K562 (cell line): ENCODE measurements at places on chromosomes 1 and 21. TPM values are rescaled to one million over a fixed set of nuclear protein-coding genes. Genes with fewer than 3 reads are reported as not detected.

Gene IVL
- total RNA-seq = not detected in 2 replicates

DNA sequence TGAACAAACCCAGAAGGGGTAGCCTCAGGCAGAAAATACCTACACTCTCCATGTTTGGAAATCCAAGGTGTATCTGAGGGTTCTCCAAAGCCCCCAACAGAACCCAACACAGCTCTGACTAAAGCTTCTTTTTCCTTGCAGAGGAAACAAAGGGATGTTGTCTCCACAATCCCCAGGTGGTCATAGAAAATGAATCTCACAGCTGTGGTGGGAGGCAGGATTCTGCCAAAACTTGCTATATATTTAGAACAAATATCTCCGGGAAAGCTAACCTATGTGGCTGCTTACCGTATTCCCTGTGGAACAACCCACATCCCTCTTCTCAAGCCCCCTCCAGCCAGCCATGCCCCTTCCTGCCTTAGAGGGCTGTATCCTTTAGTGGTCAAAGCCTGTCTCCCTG, 406.1 kb downstream of the PRDM2 start:
- no peaks in the 10 kb centered on the region for H3K4me1 ChIP-seq
- H3K27ac ChIP-seq = no peak overlapping the region
- no peak for DNase-seq

Gene DIRAS3
- total RNA-seq = 31.6 and 37.0 TPM in 2 replicates

DNA sequence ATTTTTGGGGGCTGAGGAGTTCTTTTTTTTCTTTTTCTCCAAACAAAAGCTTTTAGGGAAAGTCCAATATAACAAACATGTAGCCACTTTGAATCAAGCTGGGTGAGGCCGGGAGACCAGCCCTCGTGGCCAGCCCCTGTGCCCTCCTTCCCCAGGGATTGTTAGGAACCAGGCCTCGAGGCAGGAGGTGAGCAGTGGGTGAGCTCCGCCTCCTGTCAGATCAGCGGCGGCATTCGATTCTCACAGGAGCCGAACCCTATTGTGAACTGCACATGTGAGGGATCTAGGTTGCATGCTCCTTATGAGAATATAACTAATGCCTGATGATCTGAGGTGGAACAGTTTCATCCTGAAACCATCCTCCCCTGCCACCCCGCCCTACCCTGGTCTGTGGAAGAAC, 41.8 kb upstream of the TTC22 start:
- H3K27me3 ChIP-seq = 0 out of 3 replicates have a peak, but pooled peaks cover 2% of the 10 kb centered on the region
- H3K36me3 ChIP-seq = peaks cover 3% of the 10 kb centered on the region; the same call in 2 of the 3 replicates
- H3K4me3 ChIP-seq = no peak overlapping the region
- no peak overlapping the region for H3K27ac ChIP-seq

DNA sequence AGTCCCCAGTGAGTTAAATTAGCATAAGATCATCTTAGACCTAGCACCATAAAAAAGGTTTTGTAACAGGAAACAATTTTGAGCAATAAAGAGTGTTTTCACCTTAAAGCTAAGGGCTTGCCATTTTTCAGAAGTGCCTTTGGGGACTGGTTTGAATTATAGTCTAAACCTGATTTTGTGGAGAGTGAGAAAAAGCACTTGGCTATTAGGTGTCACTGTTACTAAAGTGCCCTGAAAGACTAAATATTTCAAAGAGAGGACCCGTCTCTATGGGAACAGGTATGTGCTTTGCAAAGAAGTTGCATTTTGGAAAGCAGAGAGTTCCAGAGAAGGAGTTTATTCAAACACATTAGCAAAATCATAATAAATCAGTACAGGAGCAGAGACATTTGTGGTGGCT, 9.1 kb downstream of the NTNG1 start:
- H3K36me3 ChIP-seq = no peaks in the 10 kb centered on the region
- H3K27ac ChIP-seq = no peak overlapping the region
- no peak for DNase-seq

Gene SARS1
- 232 and 246 TPM in 2 replicates for total RNA-seq

Gene SLAMF8
- total RNA-seq = not detected in 2 replicates

GRCh38 chr1:86015375-86015774, 141.2 kb downstream of the COL24A1 start:
- H3K4me1 ChIP-seq = no peaks in the 10 kb centered on the region
- no peak overlapping the region for H3K4me3 ChIP-seq
- H3K27ac ChIP-seq = no peak overlapping the region
- H3K27me3 ChIP-seq = no peaks in the 10 kb centered on the region

Gene SON
- total RNA-seq = 242 and 259 TPM in 2 replicates

- DNase-seq = no peak
- H3K4me3 ChIP-seq = no peak overlapping the region
- no peaks in the 10 kb centered on the region for H3K4me1 ChIP-seq
Measured at GRCh38 chr21:39529026-39529425, 77.3 kb downstream of the SH3BGR start.

- H3K27ac ChIP-seq = no peak overlapping the region
- peaks cover 2% of the 10 kb centered on the region for H3K27me3 ChIP-seq
- no peaks in the 10 kb centered on the region for H3K36me3 ChIP-seq
- no peak for DNase-seq
Measured at GRCh38 chr1:25082216-25082899, 149.9 kb downstream of the SYF2 start.

GRCh38 chr1:24998563-24999245, 68.6 kb upstream of the RUNX3 start:
- DNase-seq = no peak
- no peak overlapping the region for H3K27ac ChIP-seq
- H3K27me3 ChIP-seq = peaks cover 56% of the 10 kb centered on the region
- no peaks in the 10 kb centered on the region for H3K36me3 ChIP-seq
- no peaks in the 10 kb centered on the region for H3K4me1 ChIP-seq

DNA sequence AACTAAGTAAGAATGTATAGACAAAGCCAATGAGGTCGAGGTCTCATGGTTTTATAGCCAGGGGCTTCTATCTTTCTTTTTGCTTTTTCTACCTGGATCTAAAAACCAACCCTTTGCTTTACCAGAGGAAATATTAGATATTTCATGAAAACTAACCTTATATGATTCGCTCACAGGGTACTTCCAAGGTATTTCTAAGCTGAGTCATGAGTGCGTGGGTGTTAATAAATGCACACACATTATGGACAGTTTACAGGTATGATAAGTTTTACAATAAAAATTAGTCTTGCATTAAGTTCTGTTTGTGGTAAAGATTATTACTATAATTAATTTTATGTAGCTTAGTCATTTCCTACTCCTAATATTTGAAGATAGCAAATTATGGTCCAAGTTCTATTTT, 217.2 kb downstream of the CHRM3 start:
- H3K4me1 ChIP-seq = no peaks in the 10 kb centered on the region
- H3K27me3 ChIP-seq = no peaks in the 10 kb centered on the region
- no peak overlapping the region for H3K4me3 ChIP-seq
- no peaks in the 10 kb centered on the region for H3K36me3 ChIP-seq
- H3K27ac ChIP-seq = no peak overlapping the region

GRCh38 chr21:17819114-17819876, at the start of gene C21orf91:
C21orf91 (minus strand) TSS chr21:17819356; CDS start chr21:17818318, 1,038 bp downstream.
- DNase-seq = peak; percentile 89
- H3K27ac ChIP-seq = peak within 1 kb of the TSS; percentile 98
- peaks cover 9% of the 10 kb centered on the region; the same call in 1 of the 2 replicates for H3K4me1 ChIP-seq
- H3K36me3 ChIP-seq = peaks cover 23% of the 10 kb centered on the region; the same call in 2 of the 3 replicates
- H3K4me3 ChIP-seq = peak within 1 kb of the TSS; percentile 91
- no peaks in the 10 kb centered on the region for H3K27me3 ChIP-seq

DNA sequence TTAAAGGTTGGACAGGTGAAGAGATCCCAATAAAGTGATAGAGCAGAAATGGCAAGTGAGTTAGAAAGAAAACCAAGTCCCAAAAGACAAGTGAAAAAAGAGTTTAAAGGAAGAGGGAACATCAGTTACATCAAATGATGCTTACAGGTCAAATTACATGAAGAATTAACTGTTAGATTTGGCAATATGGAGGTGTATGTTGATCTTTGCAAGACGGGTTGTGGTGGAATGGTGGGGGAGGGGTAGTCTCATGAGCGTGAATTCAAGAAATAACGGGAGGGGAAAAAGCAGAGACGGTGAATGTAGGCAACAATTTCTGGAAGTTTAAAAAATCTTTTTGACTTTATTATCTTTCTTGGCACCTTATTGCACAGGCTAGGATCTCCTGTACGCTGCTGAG, 76.6 kb downstream of the NTPCR start:
- no peaks in the 10 kb centered on the region for H3K36me3 ChIP-seq
- DNase-seq = no peak
- no peak overlapping the region for H3K4me3 ChIP-seq
- H3K27ac ChIP-seq = no peak overlapping the region

DNA sequence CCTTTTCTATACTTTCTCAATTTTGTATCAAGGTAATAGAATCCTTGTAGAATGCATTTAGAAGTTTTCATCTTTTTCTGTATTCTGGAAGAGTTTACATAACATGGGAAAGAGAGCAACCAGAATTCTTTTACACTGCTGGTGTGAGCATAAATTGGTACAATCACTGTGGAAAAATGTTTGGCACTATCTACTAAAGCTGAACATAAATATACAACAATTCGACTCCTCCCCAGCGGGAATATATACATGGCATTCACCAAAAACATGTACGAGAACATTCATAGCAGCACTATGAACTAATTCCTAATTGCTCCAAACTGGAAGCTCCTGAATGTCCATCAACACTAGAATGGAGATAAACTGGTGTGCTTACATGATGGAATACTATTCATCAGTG, 1.8 kb upstream of the ACBD6 start:
- no peak overlapping the region for H3K27ac ChIP-seq
- no peak overlapping the region for H3K4me3 ChIP-seq
- H3K4me1 ChIP-seq = peaks cover 22% of the 10 kb centered on the region
- DNase-seq = no peak

- H3K4me1 ChIP-seq = no peaks in the 10 kb centered on the region
- H3K36me3 ChIP-seq = no peaks in the 10 kb centered on the region
Measured at GRCh38 chr1:192589813-192590212, 14.2 kb downstream of the RGS1 start.

GRCh38 chr1:5493851-5494311, 498.3 kb downstream of the NPHP4 start:
- DNase-seq = no peak
- H3K27me3 ChIP-seq = peaks cover 34% of the 10 kb centered on the region
- no peaks in the 10 kb centered on the region for H3K36me3 ChIP-seq

DNA sequence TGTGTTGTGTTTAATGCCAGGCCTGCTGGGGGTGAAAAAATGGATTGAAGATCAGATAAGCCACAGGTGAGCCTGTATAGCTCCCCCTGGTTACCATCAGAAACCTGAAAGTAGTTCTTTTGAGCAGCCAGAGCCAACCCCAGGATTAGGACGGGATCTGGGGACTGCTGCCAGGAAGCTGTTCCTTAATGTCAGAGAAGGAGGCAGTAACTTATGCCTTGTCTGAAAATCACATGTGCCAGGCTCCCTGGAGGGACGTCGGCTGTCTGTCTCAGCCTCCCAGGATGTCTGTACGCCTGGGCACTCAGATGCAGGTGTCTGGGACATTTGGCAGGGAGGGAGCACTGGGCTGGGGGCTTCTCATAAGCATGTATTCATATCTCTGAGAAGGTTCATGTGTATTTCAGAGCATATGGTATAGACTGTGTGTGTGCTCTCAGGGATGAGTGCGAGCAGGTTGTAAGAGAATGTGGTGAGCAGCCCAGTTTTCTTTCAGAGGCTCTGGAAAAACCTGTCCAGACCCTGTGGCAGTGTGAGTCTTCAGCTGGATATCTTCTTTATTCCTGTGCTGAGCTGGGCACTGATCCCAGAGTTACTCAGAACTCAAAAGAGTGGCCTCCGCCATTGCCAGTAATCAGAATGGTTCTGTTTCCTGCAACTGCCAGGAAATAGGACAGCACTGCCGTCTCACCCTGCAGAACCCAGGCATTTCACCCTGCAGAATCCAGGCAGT, 2.8 kb downstream of the FAM43B start:
- peaks cover 6% of the 10 kb centered on the region; the same call in 1 of the 3 replicates for H3K4me1 ChIP-seq
- no peak overlapping the region for H3K27ac ChIP-seq
- H3K27me3 ChIP-seq = peaks cover 82% of the 10 kb centered on the region
- DNase-seq = no peak
- no peak overlapping the region for H3K4me3 ChIP-seq
- H3K36me3 ChIP-seq = no peaks in the 10 kb centered on the region

- peaks cover 5% of the 10 kb centered on the region; the same call in 2 of the 3 replicates for H3K4me1 ChIP-seq
- no peaks in the 10 kb centered on the region for H3K27me3 ChIP-seq
- peaks cover 39% of the 10 kb centered on the region for H3K36me3 ChIP-seq
- DNase-seq = no peak
- H3K4me3 ChIP-seq = peak overlapping the region; percentile 89
- no peak overlapping the region; the same call in 2 of the 3 replicates for H3K27ac ChIP-seq
Measured at GRCh38 chr1:84480650-84481049, 1.6 kb downstream of the RPF1 start.

Gene OR2T2
- total RNA-seq = not detected in 2 replicates

DNA sequence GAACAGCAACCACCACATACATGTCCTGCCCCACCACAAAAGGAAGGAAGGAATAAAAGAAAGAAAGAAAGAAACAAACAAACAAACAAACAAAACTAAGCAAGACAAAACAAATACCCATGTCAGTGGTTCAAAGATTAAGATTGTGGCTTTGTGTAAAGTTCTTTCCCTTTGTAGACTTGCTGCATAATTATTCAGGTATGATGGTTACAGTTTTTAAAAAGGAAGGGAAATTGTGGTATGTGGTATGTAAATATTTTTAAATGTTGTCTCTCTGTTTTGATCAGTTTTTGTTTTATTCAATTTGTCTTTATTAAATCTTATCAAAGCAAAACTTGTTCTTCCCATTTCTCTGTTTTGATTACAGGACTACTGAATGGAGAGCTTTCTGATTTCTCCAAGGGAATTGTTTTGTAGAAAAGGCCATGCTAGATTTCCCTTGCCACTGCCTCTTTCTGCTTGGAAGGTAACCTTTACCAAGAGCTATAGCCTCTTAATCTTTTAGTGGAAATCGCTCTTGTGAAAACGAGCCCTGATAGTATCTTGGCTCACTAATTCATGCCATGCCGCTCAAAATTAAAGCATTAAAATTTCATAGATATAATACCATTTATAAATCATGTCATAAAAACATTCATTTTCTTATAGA, 290.3 kb upstream of the ST6GALNAC5 start:
- H3K27me3 ChIP-seq = no peaks in the 10 kb centered on the region
- H3K4me1 ChIP-seq = no peaks in the 10 kb centered on the region
- no peak overlapping the region for H3K4me3 ChIP-seq
- no peaks in the 10 kb centered on the region for H3K36me3 ChIP-seq

- no peaks in the 10 kb centered on the region for H3K4me1 ChIP-seq
- H3K4me3 ChIP-seq = peak within 1 kb of the TSS; percentile 14; the same call in 1 of the 2 replicates
- peaks cover 25% of the 10 kb centered on the region; the same call in 2 of the 3 replicates for H3K27me3 ChIP-seq
- H3K27ac ChIP-seq = no peak within 1 kb of the TSS
- peak; percentile 83 for DNase-seq
- H3K36me3 ChIP-seq = no peaks in the 10 kb centered on the region
Measured at GRCh38 chr21:44454747-44455523, at the start of gene LRRC3. LRRC3 (plus strand) TSS chr21:44455510; CDS start chr21:44456645, 1,135 bp downstream.

Gene ADAMTS4
- 1.5 and 3.7 TPM in 2 replicates for total RNA-seq

Gene VPS26C
- 41.3 and 41.8 TPM in 2 replicates for total RNA-seq

GRCh38 chr21:31408301-31409088, 64.4 kb upstream of the TIAM1 start:
- no peak overlapping the region for H3K27ac ChIP-seq
- no peak overlapping the region for H3K4me3 ChIP-seq
- no peaks in the 10 kb centered on the region for H3K4me1 ChIP-seq

GRCh38 chr1:235124665-235125064, 4.0 kb downstream of the TOMM20 start:
- H3K36me3 ChIP-seq = peaks cover 76% of the 10 kb centered on the region
- H3K27me3 ChIP-seq = no peaks in the 10 kb centered on the region
- H3K27ac ChIP-seq = no peak overlapping the region
- DNase-seq = no peak

Gene PRDM16
- 0.02 and 0.27 TPM in 2 replicates for total RNA-seq

GRCh38 chr1:47201179-47201578, 11.3 kb upstream of the PDZK1IP1 start:
- H3K36me3 ChIP-seq = no peaks in the 10 kb centered on the region
- DNase-seq = no peak
- H3K27me3 ChIP-seq = no peaks in the 10 kb centered on the region

GRCh38 chr1:214658785-214659184, 55.8 kb downstream of the CENPF start:
- H3K27ac ChIP-seq = no peak overlapping the region
- no peaks in the 10 kb centered on the region for H3K27me3 ChIP-seq
- no peaks in the 10 kb centered on the region for H3K4me1 ChIP-seq
- peak; percentile 33 for DNase-seq

Gene KIF14
- total RNA-seq = 25.0 and 26.8 TPM in 2 replicates
